Osteocyte (in vitro differentiated cells): ENCODE measurements at places on chromosomes 5 and 9. TPM values are rescaled to one million over a fixed set of nuclear protein-coding genes. Genes with fewer than 3 reads are reported as not detected.

Gene PCDHGA3
- not detected in 2 replicates for total RNA-seq

Gene BHMT2
- total RNA-seq = not detected in 2 replicates

- peak; percentile 80 for DNase-seq
- H3K4me3 ChIP-seq = no peak overlapping the region
- H3K36me3 ChIP-seq = no peaks in the 10 kb centered on the region
- peaks cover 58% of the 10 kb centered on the region for H3K4me1 ChIP-seq
- peak overlapping the region; percentile 88 for H3K27ac ChIP-seq
- no peaks in the 10 kb centered on the region for H3K27me3 ChIP-seq
Measured at GRCh38 chr9:91162784-91163443, 198.8 kb downstream of the AUH start.

DNA sequence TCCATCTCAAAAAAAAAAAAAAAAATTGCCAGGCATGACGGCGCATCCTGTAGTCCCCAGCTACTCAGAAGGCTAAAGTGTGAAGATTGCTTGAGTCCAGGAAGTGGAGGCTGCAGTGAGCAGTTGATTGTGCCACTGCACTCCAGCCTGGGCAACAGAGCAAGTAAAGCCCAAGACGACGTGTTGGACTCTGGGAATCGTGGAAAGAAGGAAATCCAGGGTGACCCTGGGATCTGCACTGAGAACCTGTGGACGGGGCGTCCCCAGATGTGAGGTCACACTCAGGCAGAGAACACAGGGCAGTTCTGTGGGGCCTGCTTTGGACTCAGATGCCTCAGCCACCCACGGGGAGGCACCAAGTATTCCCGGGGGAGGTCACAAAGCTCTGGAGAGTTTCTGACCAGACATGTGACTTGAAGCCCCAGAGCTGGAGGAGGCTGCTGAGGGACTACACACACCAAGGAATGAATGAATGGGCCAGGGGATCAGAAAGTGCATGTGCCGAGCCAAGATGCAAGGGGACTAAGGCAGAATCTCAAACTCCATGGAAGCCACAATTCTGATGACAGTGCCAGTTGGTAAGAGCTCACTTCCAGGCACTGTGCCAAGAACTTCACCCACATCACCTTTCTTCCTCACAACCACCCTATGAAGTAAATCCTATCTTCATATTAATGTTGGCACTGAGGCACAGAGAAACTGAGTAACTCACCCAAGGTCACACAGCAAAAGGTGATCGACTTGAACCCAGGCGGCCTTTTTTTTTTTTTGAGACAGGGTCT, 12.9 kb downstream of the DYNC2I2 start:
- DNase-seq = no peak
- H3K4me1 ChIP-seq = peaks cover 35% of the 10 kb centered on the region
- H3K27ac ChIP-seq = peak overlapping the region; percentile 85
- peaks cover 6% of the 10 kb centered on the region for H3K36me3 ChIP-seq
- no peak overlapping the region for H3K4me3 ChIP-seq

DNA sequence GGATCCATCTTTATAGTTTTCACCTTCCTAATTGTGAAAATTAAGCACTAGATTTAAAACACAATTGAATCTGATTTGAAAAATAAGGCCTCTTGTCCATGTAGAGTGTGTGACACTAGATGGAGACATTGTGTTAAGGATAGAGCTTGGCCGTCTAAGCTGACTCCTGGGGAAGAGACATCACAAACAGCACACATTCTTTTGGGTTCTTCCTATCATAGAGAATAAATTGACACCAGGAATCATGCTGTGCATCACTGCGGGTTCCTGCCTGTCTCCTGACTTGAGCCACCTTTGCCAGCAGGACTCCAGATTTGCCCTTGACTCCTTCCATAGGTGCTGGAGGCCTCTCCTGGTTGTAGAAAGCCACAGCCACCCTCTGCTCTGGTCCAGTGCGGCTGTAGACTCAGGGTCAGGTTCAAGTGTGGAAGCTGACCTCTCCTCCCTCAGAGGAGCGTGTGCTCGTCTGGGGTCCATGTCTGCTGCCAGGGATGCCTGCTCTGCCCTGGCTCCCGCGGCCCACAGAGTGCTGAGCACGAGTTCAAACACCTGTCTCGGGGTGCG, 11.2 kb downstream of the ROPN1L start:
- H3K36me3 ChIP-seq = no peaks in the 10 kb centered on the region
- peaks cover 39% of the 10 kb centered on the region for H3K4me1 ChIP-seq
- DNase-seq = no peak

DNA sequence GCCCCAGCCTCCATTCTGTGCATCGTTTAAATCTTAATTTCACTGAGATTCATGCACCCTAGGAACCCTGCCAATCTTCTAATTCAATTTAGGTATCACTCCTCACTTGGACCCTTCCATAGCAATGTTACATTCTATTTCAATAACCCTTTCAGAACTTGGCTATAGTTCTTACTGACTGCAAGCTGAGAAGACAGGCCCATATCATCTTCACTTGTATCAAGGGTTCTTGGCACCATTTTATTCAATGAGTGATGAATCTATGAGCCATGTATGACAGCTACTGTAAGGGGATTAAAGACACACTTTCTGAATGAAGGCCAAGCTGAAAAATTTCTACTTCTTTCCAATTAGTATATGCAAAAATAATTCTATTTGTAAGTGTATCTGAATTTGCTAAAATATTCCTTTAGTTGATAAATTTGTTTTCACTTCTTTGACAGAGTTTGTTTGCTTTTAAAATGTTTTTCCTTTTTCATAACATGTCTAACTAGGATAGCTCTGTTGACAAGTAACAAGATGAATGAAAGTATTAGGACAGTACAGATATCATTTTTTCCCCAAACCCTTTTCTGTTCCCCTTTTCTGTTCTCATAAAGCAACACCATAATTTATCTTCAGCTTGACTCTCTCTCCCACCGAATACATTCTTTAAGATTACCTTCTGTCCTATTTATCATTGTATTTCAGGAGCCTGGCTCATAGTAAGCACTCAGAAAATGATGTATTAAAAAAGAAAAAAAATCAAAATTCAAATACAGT, 9.6 kb downstream of the ITGA2 start:
- no peak overlapping the region for H3K4me3 ChIP-seq
- H3K27me3 ChIP-seq = peaks cover 2% of the 10 kb centered on the region
- no peak overlapping the region for H3K27ac ChIP-seq
- DNase-seq = no peak

- H3K4me1 ChIP-seq = no peaks in the 10 kb centered on the region
- H3K27me3 ChIP-seq = no peaks in the 10 kb centered on the region
Measured at GRCh38 chr5:175248416-175248905, 195.5 kb downstream of the DRD1 start.
